Mesenchymal stem cell (in vitro differentiated cells and primary cell): ENCODE measurements at places on chromosomes 16 and 17.

GRCh38 chr16:88424587-88425235, 28.4 kb upstream of the ZFPM1 start:
- DNase-seq, result no peak

DNA sequence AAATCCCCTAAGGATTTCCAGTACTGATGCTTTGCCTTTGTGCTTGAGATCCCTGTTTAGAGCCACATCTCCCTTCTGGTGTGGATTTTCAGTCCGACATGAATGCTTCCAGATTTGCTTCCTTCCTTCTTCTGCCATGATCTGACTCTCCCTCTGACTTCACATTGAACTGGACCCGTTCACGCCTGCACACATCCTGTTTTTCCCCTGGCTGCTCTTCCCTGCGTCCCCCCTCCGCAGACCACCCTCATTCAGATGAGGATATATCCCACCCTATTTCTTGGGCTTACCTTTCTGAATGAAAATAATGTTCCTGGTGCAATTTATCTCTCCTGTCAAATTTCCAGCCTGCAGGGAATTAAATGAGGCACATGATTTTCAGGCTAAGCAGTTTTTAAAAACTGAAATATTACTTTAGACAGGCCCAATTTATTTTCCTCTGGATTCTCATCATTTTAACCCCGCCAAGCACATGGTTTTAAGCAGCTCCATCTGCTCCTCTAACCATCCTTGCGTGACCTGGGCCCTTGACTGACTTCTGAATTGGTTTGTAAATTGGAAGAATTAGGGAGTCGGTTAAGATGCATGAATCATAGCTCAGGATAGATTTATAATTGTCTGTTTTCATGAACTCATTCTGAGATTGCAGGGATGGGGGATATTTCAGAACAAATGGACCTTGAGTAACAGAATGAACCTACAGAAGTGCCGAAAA, 59.2 kb downstream of the BMERB1 start:
- DNase-seq, result peak; percentile 81

DNA sequence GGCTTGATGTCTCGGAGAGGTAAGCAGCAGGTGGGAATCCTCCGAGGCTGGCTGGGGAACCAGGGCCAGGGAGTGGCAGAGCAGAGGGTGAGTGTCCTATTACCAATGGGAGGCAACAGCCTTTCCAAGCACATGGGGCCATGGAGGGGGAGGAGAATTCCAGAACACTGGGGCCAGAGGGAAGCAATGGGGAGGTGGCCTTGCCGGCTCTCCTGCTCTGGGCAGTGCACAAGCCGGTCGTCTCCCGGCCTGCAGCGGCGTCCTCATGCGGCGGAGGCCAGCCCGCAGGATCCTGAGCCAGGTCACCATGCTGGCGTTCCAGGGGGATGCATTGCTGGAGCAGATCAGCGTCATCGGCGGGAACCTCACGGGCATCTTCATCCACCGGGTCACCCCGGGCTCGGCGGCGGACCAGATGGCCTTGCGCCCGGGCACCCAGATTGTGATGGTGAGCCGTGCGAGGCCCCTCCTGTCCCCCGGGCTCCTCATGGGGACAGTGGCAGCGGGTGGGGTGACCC, 21.9 kb downstream of the SGSH start:
- DNase-seq, result no peak

DNA sequence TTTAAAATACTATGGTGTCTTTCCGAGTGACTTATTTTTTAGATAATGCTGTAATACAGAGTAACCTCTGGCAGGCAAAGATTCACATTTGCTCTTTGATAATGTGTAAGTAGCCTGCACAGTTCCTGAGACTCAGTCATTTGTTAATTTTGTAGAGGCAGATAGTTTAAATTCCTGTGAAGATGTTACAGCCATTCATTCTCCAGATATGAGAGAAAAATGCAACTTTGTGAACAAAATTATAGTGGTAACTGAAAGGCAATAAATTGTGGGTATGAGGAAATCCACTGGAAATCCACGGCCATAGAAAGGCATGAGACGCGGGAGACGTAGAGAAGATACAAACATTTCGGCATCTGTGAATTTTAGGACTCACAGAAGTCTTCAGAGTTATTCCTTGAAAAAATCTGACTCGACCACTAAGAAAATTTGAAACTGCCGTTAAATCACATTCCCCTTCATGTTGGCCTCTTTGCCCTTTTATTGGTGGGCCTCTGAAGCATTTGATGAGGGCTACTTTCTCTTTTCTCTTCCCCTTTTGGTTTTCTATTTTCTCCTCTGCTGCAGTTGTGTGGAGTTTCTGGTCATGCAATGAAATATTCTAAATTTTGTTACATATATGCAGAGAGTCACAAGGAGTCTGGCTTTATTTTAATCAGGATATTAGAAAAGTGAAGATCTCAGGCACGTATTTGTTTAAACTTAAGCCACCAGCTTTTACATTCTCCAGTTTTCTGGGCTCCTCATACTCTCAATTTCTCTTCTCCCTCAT, 18.8 kb downstream of the HS3ST3A1 start:
- no peak for DNase-seq

DNA sequence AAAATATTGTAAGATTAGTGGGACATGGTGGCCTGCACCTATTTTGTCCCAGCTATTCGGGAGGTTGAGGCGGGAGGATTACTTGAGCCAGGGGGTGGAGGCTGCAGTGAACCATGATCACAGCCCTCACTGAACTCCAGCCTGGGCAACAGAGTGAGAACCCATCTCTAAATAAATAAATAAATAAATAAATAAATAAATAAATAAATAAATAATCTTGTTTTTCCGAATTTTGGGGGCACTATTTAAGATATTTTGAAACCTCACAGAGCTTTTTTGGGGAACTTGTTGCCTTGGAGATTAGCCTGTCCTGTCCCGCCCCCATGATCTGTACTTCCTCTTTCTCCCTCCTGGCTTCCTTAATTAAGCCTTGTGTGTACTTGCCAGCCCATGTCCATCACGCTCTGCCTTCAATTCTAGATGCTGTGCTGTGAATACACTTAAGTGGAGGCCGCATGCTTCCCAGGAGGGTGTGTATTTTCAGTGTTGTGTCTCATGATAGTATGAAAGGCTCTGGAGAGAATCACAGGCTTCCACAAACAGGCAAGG, 4.4 kb downstream of the LGALS9 start:
- DNase-seq, result no peak

DNA sequence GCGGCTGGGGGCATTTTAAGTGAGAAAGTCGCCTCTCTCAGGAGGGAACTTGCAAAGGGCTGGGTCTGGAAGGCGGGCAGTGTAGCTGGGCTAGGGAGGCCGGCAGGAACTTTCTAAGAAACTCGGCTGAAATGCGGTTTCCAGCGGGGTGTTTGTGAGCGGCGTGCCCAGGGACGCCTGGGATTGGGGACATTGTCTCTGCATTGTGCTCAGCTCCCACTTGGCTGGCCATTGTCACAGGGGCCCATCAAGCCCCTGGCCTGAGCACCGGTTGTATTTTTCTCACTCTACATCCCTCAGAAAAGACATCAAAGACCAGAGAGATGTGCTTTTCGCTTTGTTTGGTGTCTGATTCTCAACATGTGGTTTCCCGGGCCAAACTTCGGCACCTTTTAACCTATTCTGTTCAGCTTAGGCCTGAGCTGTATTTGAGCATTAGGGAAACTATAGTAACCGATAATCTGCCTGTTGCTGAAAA, 291.1 kb upstream of the IRX3 start:
- no peak for DNase-seq

DNA sequence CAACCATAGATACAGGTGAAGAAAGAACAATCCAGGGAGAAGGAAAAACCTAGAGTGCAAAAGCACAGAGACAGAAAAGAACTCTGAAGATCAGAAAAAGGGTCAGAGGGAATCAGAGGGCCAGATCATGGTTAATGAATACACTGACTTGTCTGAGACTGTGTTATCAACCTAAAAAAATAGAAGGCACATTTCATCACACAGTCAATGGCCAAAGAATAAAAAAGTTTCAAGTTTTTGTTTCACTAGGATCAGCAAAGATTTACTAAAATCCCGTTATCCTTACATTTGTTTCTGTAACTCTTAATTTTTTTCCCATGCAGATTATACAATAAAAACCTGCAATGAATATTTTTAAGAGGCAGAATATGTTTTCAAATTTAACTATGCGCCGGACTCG, 38.5 kb downstream of the CNOT1 start:
- no peak for DNase-seq

GRCh38 chr17:78414178-78415162, 36.0 kb downstream of the PGS1 start:
- no peak for DNase-seq

GRCh38 chr17:59626756-59627155, 7.1 kb downstream of the CLTC start:
- no peak for DNase-seq

GRCh38 chr17:33560165-33560564, 267.1 kb upstream of the ASIC2 start:
- peak; percentile 75 for DNase-seq

DNA sequence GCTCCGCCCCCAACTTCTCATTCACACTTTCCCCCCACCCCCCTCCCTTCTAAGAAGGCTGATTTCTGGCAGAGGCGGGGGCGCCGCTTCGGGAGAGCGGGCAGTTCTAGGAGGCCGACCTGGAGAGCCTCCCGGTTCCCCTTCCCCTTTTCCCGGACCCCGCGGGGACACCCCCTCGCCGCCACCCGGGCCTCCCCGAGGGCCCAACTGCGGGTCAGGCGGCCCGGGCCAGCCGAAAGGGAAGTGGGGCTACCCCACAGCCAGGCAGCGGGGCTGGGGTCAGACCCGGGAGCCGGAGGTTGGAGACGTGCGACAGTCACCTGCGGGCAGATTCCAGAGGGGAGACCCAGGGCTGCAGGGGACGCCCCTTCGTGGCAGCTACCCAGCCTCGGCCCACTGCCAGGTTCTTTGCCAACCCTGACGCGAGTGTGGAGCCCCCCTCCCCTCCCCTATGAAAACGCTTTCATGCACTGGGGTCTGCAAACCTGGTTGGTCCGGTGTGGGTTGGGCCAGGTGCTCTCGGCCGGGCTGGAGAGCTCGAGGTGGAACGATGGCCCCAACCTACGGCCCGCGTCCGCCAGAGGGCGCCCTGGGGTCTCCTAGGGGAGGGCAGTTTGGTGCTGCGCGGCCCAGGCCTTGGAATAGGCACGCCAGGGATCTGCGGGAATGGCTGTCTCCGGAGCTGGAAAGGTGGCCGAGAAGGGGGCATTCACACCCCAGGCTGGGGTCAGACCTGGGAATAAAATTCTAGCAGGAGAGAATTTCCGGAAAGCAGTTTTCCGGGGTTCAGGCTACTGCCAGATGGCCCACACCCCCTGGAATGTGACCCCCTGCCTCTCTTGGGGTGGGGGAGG, 721 bp upstream of the SOCS3 start:
- DNase-seq, result peak; percentile 85

GRCh38 chr16:72255786-72256185, 83.8 kb upstream of the PMFBP1 start:
- DNase-seq, result no peak

GRCh38 chr17:65678546-65678945, 117.1 kb upstream of the AXIN2 start:
- DNase-seq, result no peak

GRCh38 chr16:81405702-81406113, 38.9 kb upstream of the CMIP start:
- DNase-seq, result peak; percentile 87

GRCh38 chr16:67346341-67346740, 19.7 kb downstream of the LRRC36 start:
- DNase-seq, result no peak

- DNase-seq, result no peak
Measured at GRCh38 chr16:15833541-15833940, 23.3 kb downstream of the MYH11 start.

DNA sequence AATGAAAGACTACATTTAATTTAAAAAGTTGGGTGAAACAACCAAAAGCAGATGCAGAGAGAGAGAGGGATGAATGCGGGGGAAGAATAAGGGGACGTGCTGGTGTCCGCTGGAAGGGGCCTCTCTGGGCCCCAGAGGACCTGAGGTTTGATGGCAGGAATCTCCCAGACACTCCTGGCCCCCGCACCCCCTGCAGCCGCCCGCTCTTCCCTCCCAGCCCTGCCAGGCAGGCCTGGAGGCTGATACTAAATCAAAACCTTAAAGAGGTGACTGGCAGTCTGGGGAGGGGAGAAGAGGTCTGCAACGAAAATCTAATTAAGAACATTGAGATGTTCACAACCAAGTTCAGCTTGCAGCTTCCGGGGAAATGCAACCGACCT, 2.4 kb downstream of the FOXL1 start:
- no peak for DNase-seq

GRCh38 chr16:81486540-81487061, 42.0 kb downstream of the CMIP start:
- DNase-seq, result no peak

DNA sequence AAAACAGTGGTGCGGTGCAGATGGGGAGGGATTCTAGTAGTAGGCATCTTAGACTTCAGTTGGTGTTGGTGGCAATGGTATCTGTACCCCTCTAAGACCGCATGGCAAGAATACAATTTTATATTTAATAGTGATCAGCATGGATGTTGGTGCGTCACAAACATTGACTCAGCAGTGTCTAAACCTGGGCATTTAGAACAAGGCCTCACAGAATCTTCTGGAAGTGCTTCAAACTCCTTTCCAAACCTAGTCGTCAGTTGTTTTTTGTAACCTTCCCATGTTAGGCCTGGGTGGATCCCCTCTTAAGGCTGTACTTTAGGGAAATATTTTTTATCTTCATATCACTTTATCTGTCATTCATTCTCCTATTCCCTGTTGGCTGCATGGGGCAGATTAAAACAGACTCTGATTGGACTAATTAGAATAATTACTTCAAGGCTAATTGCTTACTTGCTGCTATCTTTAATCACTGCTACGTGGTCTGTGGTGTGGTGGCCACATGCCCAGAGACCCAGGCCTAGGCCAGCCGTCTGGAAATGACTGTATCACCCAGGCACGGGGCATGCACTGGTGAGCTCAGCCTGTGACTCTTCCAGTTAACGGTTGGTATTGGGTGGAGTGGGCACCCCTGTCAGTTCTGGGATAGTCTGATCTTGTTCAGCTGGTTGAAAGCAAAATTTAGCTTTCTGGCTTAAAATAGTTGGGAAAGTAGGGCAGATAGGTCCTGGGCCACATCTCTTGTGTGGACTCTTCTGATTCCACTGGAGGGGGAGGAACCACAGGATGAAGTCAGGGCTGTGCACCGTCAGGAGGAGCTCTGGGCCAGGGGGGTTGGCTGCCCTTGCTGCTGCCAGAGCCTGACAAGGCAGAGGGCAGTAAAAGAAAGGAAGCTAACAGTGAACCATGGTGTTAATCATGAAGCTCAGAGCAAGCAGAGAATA, 4.5 kb downstream of the ALKBH5 start:
- DNase-seq, result peak; percentile 38

DNA sequence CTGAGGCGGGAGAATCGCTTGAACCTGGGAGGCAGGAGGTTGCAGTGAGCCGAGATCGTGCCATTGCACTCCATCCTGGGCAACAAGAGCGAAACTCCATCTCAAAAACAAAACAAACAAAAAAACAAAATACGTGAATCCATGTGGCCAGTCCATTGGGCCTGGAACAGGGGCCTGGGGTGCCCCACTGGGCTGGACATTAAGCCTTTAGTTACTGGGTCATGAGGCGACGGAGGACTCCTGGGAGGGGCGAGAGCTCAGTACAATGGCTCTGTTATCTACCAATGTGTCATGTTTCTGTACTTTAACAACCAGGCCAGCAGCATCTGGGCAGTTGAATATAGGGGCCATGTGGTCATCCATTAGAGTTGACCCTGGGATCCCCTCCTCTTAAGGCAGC, 18.9 kb upstream of the CLEC18A start:
- no peak for DNase-seq

- no peak for DNase-seq
Measured at GRCh38 chr16:1876468-1876867, 4.5 kb upstream of the MEIOB start.
